ENCODE measurements at places on chromosomes 7 and 10.

DNA sequence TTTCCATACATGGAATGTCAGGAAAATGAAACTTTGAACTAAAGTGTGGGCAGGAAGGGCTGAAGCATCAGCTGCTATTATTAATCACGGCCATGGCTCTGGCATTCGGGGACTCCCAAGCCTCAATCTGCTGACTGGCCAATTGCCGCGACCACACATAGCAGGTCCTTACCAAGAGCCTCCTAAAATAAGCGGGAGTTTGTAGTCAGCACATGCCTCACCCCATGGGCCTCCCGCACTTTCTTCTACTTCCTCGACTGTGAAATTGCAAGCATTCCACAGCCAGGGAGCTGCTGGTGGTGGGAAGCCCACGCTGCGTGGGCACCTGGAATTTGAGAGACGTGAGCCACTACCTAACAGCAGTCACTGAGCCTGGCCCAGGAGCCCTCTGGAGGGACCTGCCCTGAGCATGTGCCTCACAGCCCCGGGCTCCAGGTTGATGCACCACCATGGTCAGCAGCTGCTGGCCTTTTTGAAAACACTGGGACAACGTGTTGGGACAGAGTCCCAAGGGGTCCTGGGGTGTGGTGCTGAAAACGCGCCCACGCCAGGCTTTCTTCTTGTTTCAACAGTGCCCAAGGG, 211.4 kb downstream of the TNS3 start:
- DNase-seq, result no peak

GRCh38 chr10:69710008-69710888, 80.2 kb downstream of the FAM241B start:
- no peak for DNase-seq

GRCh38 chr7:157654350-157654749, 317.5 kb downstream of the DNAJB6 start:
- no peak for DNase-seq

- DNase-seq, result no peak
Measured at GRCh38 chr10:86700851-86701617, 32.7 kb downstream of the LDB3 start.

DNA sequence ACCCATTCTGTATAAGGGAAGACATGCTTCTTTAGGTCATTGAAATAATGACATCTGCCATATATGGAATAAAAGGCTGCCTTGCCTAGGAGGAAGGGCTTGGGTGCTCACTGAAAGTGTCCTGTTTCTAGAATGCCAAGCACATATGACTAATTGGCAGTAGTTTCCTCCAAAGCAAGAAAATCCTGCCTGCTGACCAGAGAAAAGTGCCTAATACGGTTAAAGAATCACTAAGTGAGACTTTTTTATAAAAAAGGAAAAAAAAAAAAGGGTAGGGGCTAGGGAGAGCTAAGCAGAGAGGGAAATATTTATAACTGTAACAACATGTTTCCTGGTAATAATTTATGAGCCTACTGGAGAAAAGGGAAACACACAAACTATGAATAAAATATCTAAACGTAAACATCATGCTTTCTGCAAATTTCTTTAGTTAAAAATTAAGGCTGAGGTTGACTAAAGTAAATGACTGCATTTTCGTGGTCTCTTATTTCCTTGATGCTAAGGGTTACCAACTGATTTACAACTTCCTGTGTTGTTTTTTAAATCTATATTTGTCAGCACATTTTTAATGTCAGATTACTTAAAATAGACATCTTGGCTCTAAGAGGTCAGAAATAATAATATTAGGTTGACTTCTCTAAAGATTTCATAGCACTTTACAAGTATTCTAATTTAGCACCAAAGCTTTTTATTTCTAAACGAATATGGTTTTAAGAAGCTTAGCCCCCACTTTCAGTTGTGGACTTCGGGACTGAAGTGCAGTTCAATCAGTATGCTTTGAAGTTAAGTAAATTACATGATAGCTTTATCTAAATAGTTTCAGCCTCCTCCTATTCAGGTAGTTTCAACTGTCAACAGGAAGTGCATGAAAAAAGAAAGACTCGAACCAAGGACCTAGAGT, 89.6 kb downstream of the CABCOCO1 start:
- DNase-seq, result no peak

DNA sequence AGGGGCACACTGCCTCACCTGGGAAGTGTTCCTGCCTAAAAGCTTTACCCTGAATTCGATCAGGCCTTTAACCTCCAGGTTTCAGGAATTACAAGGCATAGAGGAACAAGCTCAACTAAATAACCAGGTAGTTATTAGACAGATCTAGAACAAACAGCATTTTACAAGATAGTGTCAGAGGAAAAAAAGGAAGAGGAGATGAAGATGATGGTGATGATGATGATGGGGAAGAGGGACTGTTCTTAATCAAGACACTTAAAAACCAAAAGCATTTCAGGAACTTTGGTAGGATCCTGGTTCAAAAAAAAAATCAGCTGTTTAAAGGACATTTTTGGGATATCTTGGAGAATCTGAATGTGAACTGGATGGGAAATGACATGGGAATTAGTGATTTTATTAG, 11.5 kb downstream of the RBM17 start:
- DNase-seq, result no peak

DNA sequence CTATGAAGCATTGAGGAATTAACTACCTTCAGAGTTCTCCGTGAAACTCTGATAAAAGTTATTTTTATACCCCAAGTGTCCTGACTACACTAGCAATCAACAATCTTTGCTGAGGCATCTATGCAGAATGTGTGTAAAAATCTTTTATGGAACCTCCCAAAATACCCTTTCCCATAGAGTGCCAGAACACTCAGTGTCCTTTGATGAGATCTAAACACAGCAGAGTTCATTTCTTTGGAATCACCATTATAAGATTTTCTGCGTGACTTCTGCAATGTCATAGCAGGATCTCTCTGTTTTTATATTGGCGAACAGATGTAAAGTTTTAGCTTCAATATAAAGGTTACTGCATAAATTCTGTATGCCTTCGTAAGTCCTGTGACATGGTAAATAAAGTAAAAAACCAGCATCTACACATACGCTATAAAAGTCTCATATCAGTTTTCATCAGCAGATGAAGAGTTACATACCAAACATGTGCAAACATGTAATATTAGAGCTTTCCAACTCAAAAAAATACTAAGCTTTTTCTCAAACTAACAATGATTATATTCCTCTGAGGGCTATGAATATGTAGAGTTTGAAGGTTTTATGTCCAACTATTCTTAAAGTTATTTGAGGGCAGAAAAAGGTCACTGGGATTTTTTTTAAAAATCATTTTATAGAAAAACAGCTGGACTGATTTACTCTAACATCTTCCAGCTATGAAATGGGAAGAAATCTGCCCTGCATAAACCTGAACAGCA, 67.2 kb downstream of the SKIDA1 start:
- DNase-seq, result no peak

- peak; percentile 49 for DNase-seq
Measured at GRCh38 chr7:1087952-1088920, at the start of gene GPER1. TSS of gene GPER1 (plus strand) at chr7:1088113. CDS start at chr7:1091729, 3,616 bp downstream.

- no peak for DNase-seq
Measured at GRCh38 chr7:88746126-88746525, 13.4 kb upstream of the ZNF804B start.

DNA sequence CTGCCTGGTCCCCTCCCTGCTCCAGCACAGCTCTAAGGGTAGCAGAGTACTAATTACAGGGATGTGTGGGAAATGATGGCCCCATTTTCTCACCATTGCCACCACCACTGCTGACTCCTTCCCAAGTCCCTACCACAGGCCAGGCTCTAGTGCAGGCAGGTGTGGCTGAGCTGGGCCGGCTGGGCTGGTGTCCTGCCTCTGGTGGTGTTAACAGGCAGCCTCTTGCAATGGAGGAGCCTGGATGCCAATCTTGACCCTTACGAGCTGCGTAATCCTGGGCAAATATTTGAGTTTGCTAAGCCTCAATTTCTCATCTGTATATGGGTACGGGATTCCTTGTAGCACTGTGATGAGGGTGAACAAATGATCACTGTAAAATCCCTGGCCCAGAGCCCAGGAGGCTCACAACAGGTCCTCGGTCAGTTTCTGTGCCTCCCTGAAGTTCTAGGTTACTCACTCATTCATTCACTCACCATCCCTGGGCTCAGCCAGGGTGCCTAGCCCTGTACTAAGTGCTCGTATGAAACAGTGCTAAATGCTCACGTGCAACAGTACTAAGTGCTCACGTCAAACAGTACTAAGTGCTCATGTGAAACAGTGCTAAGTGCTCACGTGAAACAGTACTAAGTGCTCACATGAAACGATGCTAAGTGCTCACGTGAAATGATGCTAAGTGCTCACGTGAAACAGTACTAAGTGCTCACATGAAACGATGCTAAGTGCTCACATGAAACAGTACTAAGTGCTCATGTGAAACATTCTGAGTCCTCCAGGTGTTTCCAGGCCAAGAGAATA, 2.3 kb upstream of the FZD9 start:
- DNase-seq, result no peak

GRCh38 chr7:11252011-11252607, 278.4 kb downstream of the PHF14 start:
- no peak for DNase-seq

- no peak for DNase-seq
Measured at GRCh38 chr10:110667620-110668343, 23.6 kb downstream of the RBM20 start.

DNA sequence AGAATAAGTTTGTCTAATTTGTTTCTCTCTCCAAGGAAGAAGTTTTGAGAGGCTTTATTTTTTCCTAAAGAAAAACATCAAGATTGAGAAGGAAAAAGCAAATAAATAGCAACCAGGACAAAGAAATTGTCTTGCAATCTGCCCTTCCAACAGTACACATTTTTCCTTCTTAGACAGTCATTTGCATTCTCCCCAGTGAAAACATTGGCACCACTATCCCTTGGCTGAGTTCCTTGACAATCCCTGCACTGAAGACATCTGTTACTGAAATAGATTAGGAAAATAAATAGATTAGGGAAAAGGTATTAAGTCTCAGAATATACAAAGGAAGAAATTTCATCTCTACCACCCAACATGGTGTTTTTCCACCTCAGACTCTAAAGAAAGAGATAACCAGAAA, 12.2 kb upstream of the TMEM243 start:
- DNase-seq, result no peak

DNA sequence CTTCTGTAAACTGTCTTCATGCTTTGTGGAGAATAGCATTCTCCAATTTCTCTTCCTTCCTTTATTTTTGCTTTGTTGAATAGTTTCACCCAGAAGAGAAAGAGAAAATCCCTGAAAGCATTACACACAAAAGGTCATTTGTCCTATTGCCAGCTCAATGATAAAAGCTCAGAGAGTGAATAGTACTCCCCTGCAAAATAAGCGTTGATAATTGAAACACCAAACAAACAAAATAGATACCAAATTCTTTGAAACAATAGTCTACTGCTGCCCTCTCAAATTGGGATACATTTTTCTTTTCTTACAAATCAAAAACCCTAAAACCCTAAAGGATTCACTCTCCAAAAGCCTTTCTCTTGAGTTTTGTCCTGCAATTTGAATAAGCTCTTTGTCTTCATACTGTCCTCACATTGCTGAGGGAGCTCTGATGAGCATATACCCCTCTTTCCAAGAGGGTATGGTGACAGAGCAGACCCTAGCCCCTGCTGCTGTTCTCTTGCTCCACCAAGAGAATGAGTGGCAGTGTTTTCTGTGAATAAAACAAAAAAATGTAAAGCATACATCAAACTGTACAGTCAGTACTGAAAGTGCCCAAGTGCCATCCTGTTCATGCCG, 134.4 kb downstream of the CSTF2T start:
- no peak for DNase-seq

- DNase-seq, result no peak
Measured at GRCh38 chr10:49165259-49165658, 22.9 kb downstream of the TMEM273 start.

- peak; percentile 65 for DNase-seq
Measured at GRCh38 chr10:4704034-4704545, 121.9 kb upstream of the AKR1E2 start.

DNA sequence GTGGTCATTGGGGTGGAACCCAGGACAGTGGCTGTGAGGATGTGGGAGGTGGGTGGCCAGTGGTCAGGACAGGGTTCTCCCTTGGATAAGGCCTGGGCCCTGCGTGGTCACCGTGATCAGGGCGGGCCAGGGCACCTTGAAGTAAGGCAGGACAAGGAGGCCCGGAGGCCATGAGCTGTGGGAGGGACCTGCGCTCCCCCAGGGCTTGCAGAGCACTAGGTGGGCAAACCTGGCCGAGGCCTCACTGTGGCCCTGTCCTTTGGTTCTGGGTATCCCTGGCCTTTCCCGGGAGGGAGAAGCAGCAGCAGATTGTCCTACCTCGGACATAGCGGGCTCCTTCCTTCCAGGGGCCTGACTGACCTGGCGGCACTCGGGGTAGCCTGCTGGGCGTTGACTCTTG, 144.8 kb upstream of the RET start:
- DNase-seq, result no peak

GRCh38 chr7:618539-619367, 99.1 kb upstream of the PDGFA start:
- no peak for DNase-seq

DNA sequence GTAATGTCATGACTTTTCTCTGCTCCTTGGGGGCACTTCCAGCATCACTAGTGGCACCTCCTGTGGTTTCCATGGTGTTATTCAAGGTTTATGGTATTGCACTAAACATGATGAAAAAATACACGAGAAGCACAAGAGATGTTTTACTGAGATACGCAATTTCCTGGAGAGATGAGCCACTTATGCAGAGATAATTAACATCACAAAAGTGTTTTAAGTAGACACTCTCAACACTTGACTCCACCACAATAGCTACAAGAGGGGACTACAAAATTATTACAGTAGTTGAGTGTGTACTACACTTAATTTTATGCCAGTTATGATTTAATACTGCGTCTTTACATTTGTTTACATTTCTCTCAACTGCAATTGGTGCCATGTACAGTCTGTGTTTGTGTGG, 906.7 kb downstream of the DNAJB9 start:
- no peak for DNase-seq

GRCh38 chr7:106283831-106284713, 711 bp downstream of the NAMPT start:
- DNase-seq, result no peak

GRCh38 chr7:11910253-11910652, 78.3 kb upstream of the THSD7A start:
- no peak for DNase-seq

DNA sequence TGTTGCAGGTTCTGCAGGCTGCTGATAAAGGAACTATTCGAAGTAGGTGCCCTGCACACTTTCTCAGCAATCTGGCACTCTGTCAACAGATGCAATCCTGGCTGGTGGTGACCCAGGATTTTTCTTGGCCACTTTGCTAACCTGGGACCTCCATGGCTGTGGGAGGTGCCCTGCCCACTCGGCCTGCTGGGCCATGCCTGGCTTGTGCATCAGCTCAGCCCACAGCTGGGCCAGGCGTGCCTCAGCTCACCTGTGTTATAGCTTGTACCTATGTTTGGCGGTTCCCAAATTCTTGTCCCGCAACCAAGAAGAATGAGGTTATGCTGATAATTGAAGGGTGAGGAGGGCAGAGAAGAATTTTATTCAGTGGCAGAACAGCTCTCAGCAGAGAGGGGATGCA, 141.7 kb downstream of the NPY start:
- no peak for DNase-seq

Data from fibroblast of the conjunctiva (primary cell).